ENCODE measurements at places on chromosomes 6 and 20.
A peak's percentile ranks its signal among the peaks of the same experiment; 100 is the strongest.

GRCh38 chr20:4060064-4060795 lies 44.9 kb upstream of the RNF24 start:
- no peak for DNase-seq

DNA sequence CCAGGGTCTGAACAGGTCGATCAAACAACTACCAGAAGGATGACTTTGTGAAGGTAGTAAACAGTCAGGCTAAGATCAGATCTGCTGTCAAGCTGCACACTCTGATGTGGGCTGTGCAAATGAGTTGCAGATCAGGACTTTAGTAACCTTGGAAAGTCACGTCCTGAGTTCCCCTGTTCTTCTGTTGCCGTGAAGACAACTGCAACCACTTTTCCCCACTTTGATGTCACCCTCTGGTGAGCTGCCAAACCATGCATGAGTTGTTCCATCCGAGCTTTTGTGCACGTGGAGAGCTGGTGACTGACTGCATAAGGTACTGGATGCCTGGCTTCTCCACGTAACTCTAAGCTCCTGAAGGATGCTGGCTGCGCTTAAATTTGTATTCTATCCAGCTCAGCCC lies 111.0 kb downstream of the CD83 start:
- DNase-seq, result no peak

GRCh38 chr6:108799791-108800190 lies 48.4 kb upstream of the ARMC2 start:
- no peak for DNase-seq

DNA sequence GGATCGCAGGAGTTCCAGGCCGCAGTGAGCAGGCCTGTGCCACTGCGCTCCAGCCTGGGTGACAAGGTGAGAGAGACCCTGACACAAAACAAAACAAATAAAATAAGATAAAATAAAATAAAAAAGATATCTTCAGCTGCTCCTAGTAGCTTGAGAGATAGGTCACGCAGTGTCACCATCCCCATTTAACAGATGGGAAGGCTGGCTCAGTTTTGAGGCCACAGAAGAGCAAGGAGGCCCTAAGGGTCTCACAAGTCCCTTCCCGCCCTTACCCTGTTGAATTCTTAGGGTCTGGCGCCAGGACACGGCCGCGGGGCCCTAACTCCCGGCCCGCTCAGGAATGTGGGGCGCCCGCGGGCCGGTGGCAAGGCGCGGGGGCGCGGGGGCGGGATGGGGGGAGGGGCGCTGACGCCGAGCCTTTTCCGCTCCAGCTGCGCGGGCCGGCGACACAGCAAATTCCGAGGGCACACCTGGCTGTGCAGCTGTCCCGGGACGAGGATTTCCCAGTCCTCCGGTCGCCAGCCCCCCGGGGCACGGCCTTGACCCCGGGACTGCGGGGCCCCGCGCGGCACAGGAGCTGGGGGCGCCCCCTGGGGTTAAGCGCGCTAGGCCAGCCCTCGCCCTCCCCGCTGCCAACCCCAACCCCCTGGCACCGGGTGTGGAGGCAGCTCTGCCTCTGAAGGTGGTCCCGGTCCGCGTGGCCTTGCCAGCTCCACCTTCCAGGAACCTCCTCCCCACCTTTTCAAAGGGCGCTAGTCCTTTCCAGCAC lies 10.3 kb upstream of the R3HDML start:
- DNase-seq, result peak; percentile 8

DNA sequence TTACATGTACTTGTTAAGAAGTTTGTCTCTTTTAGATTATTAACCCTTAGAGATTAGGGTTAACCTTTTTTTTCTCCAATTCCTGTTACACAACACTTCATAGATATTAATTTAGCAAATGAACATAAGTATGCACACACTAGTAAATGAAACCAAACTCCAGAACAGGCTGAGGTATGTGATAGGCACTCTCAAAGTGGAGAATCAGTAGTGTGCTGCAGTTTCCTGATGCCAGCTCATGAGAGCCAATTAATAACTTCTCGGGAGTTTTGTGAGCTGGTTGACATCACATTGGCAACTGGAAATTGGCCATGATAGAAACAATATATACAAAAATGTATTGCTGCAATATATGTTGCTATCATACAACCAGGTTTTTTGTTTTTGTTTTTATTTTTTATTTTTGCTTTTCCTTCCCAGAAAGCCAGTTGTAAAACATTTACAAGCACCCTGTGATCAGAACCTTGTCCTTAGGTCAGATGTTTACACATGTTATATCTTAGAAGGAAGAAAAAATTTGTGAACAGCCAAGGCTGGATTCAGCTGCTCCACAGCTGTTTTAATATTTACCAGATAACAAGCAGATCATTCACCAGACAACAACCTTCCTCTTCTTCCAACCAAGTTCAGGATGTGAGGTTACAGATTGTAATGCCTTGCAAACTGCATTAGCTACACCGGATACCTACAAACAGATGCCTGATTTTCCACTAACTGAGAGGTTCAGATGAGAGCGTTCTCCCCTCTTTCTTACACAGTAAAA lies 42.4 kb upstream of the ECHDC1 start:
- no peak for DNase-seq

GRCh38 chr6:155264693-155265320 lies 994 bp downstream of the CLDN20 start:
- no peak for DNase-seq

DNA sequence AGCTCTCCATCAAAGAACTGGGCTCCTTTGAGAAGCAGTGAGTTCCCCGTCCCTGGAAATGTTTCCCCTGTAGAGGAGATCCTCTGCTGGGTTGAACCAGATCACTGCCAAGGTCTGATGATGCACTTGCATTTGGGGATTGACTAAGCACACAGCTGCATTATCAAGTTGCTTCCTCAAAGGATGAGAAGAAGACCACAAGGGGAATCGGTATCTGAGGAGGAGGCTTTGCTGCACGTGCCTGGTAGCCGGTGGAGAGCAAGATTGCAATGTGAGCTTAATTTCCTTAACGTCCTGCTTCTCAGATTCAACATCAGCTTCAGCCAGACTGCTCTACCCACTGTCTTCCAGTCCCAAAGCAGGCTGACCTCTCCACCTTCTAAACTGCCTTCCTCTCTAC lies 128.8 kb upstream of the STMND1 start:
- no peak for DNase-seq

All from effector CD8-positive, alpha-beta T cell (primary cell).